ENCODE measurements at places on chromosomes 3 and 15.

GRCh38 chr3:115578331-115578730, 45.0 kb upstream of the GAP43 start:
- DNase-seq, result no peak

GRCh38 chr3:123392368-123392767, 56.5 kb downstream of the ADCY5 start:
- DNase-seq, result no peak

GRCh38 chr3:168596175-168596823, 500.6 kb upstream of the GOLIM4 start:
- no peak for DNase-seq

- DNase-seq, result no peak
Observed at GRCh38 chr15:64127521-64128270, 23.8 kb upstream of the SNX22 start.

DNA sequence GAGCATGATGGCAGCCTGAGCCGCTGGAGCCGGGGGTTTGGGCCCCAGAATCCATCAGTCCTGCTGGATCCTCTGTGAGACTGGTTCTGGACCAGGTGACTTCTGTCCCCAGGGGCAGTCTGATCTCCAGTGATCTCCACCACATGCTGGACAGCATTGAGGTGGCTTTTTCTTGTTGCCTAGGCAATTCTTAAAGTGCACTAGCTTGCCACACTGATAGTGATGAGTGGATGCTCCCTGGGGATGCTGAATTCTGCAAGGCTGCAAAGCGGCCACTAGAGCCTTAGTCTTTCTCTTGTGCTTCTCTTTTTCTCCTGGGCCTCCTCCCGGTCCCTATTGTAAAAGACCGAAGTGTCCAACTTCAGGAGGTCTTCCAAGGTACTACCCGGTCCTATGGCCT, 70.4 kb upstream of the ATP11B start:
- DNase-seq, result no peak

DNA sequence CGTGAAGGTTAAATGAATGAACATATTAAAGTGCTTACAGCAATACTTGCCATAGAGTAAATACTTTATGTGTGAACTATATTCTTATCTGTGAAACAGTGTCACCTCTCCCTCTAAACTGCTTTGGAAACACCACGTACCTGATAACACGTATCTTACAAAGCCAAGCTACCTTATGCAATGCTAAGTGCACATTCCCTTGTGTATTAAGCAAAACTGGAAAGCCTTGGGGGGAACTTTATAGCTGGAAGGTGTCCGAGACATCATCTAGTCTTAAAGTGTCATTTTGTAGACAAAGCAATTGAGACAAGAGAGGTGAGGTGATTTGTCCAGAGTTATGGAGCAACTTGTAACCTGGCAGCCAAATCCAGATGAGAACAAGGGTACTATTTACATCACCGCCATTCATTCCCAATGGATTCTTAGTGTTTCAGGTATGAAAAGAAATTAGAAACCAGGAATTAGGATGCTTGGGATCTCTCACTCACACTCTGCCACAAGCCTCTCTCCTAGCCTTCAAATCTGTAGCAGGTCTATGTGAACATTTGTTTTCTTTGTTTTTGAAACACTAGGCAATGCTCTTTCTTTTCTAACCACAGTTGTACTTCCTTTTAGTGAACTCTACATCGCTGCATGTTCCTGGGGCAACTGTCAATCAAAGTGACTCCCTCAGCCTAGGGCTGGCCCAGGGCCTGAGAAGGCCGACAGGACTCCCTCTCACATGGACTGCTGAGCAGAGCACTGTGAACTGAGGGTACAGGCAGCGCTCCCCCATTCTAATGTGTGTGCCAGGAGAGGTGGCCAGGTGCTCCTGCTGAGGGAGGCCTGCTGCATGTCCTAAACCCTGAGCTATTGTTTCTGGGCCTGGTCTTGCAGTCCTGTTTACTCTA, 13.9 kb upstream of the MGLL start:
- no peak for DNase-seq

DNA sequence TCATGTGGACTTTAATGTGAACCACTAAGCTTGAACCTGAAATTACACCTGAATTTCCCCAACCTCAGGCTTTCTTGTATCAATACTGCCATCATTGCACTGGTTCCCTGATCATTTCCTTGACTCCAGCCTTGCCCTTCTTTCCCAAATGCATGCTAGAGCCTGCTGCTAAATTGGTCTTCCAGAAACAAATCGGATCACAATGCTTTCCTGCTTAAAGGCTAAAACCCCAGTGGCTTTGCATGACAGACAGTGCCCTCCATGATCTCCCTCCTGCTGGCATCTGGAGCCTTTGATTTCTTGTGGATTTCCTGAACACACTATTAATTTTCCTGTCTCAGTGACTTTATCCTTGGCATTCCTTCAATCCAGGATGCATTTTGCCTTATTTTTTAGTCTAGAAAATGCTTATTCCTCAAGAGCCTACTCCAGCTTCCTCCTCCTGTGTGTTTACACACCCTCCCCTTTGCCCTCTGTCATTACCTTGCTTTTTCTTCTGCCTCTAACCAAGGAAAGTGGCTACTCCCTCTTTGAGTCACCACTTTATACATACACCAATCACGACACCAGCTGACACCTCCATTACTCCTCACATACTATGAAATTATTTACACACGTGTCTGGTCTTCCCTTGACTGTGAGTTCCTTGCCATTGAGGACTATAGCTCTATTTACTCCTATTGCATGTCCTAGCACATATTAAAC, 214.6 kb downstream of the KCNAB1 start:
- no peak for DNase-seq

GRCh38 chr3:60146121-60146520, 1096.3 kb upstream of the CFAP20DC start:
- no peak for DNase-seq

- DNase-seq, result no peak
Observed at GRCh38 chr3:61450866-61451265, 110.5 kb upstream of the PTPRG start.

- no peak for DNase-seq
Observed at GRCh38 chr15:92146511-92147150, 247.1 kb upstream of the ST8SIA2 start.

DNA sequence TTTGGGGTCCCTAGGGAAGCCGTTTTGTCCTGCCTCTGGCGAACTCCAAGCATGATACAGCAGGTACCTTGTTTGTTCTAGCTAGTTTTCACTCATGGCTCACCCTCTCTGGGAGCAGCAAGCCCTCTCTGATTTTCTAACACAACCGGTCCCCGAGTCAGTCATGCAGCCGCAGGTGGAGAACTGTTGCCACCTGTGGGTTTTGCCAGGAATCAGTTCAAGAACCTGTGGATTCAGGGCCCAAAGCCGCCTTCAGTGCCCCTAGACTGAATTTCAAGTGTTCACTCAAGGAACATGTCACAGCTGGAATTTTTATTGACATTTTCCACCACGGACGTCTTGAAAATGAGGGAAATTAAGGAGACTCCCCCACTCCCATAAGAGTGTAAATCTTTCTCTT, 13.3 kb upstream of the LRRK1 start:
- DNase-seq, result no peak

GRCh38 chr15:89397653-89398023, 63.0 kb upstream of the POLG start:
- DNase-seq, result no peak

DNA sequence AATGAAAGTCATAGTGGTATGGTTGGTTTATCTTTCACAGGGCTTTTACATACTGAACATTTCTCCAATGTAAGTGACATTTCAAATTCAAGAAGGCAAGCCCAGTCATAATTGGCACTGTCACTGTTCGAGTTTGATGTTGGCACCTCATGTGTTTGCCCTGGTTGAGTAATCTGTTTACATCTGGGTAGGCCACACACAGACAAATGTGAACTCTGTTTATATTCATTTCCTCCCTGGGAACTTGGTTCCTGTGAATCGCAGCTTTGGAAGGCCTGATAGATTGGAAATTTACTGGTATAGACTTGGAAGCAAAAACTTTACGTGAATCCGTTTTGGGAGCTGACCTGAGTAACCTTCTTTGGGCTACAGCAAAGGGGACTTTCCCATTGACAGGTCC, 395.2 kb upstream of the AZI2 start:
- no peak for DNase-seq

DNA sequence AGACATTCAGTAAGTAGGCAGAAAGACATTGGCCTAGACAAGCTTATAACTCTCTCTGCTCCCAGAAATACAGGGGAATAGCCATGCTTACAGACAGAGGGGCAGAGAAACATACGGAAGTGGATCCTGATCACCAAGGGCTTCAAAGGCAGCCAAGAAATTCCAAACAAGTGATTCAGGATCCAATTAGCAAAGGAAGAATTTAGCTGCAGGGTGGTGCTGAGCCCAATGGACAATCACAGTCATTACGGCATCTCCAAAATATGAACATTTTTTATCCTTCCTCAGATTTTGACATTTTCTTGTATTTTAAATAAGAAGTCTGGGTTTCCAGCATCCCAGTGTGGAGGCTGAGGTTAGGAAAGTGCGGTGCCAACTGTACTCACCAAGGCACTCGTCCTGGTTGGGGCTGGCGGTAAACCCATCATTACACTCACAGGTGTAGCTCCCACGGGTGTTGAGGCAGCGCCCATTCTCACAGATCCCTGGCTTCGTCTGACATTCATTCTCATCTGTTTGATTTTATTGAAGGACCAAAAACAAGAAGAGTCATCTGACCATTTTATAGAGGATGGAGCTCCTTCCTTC, 96.8 kb downstream of the DUT start:
- no peak for DNase-seq

GRCh38 chr15:49627407-49627877, 6.6 kb downstream of the DTWD1 start:
- no peak for DNase-seq

DNA sequence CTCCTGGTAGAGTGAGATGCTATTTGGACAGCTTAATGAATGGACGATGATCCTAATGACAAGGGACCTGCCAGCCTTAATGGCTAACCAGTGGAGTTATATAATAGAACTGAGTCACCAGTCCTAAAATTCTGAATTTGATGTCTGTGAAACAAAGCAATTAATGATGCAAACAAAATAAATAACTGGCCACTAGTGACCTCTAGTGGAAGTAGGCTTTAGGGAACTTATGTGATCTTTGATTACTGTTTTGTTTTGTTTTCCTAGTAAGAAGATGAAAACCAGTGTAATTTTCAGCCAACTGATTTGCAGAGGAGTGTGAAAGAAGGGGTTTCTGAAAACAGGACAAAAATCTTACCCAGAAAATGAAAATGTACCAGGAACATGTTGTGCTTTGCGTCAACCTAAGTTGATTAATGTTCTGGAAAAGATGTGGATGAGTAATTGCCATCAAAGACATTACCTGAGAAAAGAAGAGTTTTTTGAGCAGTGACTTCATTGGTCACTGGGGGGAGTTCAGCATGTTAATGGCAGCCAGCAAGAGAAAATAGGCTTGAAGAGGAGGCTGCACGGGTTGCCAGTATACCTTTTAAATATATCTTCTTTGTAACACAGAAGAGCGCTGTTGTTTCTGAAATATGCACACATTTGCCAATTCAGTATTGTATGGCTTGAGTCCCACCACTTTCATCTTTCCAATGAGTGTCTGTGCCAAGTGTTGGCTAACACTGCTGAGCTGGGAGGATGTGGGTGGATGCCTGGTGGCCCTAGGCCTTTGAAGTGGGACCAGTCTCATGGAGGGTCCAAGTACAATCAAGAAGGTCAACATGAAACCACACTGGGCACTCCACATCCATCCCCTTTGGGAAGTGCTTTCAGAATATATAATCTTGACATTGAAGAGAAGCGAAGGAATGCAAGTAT, 9.3 kb downstream of the VEPH1 start:
- no peak for DNase-seq

GRCh38 chr3:138081371-138082084, 33.9 kb downstream of the DZIP1L start:
- no peak for DNase-seq

DNA sequence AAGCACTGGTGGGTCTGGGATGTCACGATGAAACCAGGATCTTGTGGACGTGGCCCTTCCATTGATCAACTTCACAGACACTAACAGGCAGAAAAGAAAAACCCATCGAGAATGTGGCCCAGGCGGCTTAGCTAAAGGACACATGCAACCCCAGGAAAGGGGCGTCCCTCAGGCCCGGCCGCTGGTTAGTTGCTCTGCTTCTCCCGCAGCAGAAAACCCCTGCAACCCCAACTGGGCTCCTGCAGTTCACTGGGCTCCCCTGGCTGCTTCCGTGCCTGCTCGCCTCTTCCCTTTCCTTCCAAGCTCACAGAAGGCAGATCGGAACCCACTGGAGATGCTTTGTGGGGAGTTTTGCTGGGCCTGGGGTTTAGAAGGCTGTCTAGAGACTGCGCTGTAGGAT, 1.1 kb downstream of the GASK1A start:
- no peak for DNase-seq

GRCh38 chr3:193680220-193680619, 87.2 kb downstream of the OPA1 start:
- no peak for DNase-seq

GRCh38 chr15:31069360-31070000, 32.0 kb downstream of the TRPM1 start:
- no peak for DNase-seq

DNA sequence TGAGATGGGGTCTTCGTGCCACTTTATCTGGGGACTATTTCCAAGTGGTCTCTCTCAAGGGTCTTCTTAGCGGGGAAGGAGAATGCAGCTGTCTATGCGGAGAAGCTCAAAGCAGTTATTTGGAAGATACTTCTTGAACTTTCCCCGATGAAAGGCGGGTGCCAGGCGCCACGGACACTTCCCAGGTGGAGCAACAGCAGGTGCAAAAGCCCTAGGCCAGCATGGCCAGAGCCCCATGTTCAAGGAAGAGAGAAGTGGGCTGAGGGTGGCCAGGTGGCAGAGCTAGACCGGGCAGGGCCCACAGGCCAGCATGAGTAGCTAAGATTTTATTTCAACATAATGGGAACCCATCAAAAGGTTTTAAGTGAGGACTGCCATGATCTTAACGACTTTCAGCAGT, 232.8 kb downstream of the PDZRN3 start:
- no peak for DNase-seq

GRCh38 chr15:74735305-74735704, 10.0 kb upstream of the CYP1A1 start:
- DNase-seq, result no peak

- DNase-seq, result no peak
Observed at GRCh38 chr15:36152936-36153335, 426.5 kb upstream of the CDIN1 start.

DNA sequence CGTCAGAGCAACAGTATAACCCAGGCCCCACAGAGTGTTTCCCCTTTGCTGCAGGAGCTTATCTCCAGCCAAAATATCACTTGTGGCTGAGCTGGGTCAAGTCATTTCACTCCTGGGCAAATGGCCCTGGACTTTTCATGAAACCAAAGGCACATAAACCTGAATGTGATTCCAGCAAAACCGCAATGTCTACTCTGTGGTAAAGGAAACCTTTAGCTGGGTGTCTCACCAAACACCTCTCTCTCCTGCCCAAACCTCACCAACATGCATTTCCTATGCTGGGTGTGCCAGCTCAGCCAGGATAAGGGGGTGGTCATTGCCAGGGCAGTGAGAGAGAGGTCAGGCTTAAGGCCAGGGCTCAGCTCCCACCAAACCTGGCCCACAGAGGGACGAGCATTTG, 67.4 kb downstream of the GTPBP8 start:
- no peak for DNase-seq

GRCh38 chr3:34782871-34783270, 856.5 kb upstream of the ARPP21 start:
- DNase-seq, result no peak

- no peak for DNase-seq
Observed at GRCh38 chr3:177968891-177969290, 567.3 kb upstream of the KCNMB2 start.
